ENCODE measurements at places on chromosomes 5 and 9. TPM values are rescaled to one million over a fixed set of nuclear protein-coding genes. Genes with fewer than 3 reads are reported as not detected.

GRCh38 chr9:126861707-126862103 lies 1.3 kb downstream of the ZBTB34 start:
- no peak for DNase-seq

DNA sequence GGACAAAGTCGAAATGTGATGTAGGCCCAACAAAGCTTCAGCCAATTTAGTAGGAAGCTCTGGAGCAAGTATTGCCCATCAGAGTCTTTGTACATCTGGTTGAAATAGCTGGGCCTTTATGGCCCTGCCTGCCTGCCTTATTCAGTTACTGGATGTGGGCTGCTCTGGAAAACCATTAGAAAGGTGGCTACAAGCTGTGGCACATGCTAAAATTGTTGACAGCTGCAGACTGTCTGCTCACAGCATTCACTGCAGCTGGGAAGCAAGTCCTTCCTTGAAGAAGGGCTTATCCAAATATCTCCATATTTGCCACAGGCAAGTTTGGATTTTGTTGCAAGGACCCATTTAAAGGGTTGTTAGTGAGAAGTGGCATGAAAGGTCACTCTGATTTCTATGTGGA lies 24.4 kb downstream of the SMIM15 start:
- DNase-seq: no peak

GRCh38 chr5:55899344-55899743 lies 48.2 kb downstream of the IL31RA start:
- DNase-seq: no peak

STC2 gene
- 16.1 TPM for total RNA-seq

CAMK2A gene
- 18.2 TPM for total RNA-seq
